ENCODE measurements at places on chromosomes 12 and 14. TPM values are rescaled to one million over a fixed set of nuclear protein-coding genes. Genes with fewer than 3 reads are reported as not detected.

ACVR1B gene
- 95.7 TPM for total RNA-seq

PRKAB1 gene
- total RNA-seq, result 127 TPM

DUSP16 gene
- total RNA-seq, result 61.8 TPM

USP44 gene
- total RNA-seq, result 1.7 TPM

KERA gene
- 0.32 TPM for total RNA-seq

PLD4 gene
- total RNA-seq, result 0.39 TPM

TRHDE gene
- 6.2 TPM for total RNA-seq

FITM1 gene
- total RNA-seq, result 0.79 TPM

CISTR gene
- not detected for total RNA-seq

GUCY2C gene
- total RNA-seq, result 94.8 TPM

DNA sequence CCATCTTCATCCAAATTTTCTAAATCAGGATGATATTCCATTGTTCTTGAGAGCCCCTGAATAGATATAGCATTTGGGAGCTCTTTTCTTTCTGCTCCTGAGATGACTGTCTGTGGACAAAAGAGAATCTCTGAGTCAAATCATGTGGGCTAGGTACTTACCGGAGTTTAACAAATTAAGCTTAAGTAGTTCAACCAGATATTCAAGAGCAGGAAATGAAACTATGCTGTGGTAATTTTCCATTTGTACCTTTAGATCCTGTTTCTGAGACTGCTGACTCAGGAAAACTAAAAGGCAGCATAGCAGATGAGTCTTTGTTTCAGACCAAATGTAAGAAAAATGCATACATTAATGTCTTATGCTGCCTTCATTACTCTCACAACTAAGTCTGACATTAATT is at the start of gene CLEC7A:
TSS of gene CLEC7A (minus strand) at position 158 of the 400 bp plus-strand sequence. CDS start at position 41, 117 bp downstream.
- no peak for DNase-seq

DNA sequence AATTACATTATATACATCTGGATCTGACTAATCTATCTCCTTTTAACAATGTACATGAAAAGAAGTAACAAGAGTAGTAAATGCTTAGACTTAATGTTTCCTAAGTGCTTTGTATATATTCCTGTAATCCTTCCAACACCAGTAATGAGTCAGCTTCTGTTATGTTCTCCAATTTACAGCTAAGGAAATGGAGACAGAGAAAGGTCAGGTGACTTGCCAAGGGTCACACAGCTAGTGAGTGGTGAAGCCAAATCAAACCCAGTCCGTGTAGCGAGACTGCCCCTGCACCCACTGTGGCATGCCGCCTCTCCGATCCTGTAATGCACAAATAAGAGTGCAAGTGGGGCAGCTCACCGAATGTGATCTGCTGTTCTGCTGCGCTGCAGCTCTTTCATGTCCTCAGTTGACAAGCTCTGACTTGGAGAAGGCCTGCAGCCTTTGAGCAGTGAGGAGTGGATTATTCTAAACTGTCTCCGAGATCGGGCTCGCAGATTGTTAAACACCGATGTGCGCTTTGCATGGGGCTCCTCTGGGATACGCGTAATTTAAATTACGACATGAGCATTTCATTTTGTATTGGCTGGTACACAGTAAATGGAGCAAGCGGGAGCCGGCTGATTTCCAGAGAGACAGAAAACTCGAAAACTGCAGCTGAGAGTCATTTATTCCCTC is 65.1 kb upstream of the KTN1 start:
- no peak for DNase-seq

DNA sequence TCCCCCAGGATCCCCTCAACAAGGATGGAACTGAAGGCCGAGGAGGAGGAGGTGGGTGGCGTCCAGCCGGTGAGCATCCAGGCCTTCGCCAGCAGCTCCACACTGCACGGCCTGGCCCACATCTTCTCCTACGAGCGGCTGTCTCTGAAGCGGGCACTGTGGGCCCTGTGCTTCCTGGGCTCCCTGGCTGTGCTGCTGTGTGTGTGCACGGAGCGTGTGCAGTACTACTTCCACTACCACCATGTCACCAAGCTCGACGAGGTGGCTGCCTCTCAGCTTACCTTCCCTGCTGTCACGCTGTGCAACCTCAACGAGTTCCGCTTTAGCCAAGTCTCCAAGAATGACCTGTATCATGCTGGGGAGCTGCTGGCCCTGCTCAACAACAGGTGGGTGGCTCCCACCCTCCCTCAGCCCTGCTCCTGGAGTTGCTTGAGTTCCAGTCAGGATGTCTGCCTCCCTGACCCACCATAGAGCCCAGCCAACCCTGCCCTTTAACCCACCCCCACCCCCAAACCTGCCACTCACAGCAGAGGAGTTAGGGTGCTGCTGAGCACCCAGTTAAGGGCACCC is 1.4 kb downstream of the ASIC1 start:
- no peak for DNase-seq

DNA sequence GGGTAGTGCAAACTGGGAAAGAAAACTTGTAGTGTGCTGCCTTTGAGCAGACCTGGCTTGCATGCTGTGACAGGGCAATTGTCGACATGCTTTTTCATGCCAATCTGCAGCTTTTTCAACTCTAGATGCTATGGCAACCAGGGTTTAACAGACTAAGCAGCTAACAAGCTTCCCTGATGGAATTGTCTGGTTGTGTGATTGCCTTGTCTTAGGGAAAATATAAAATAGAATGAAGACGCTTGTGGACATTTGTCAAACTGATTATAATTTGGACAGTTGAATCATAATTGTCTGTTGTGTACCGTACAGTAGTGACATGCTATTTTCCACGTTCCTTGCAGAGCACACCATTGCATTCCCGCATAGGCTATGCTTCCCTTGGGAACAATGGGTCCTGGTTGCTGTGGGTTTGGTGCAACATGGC is 113.0 kb downstream of the FOXG1 start:
- DNase-seq, result no peak

- no peak for DNase-seq
Measured at GRCh38 chr12:14853961-14854360, 10.6 kb upstream of the ART4 start.

DNA sequence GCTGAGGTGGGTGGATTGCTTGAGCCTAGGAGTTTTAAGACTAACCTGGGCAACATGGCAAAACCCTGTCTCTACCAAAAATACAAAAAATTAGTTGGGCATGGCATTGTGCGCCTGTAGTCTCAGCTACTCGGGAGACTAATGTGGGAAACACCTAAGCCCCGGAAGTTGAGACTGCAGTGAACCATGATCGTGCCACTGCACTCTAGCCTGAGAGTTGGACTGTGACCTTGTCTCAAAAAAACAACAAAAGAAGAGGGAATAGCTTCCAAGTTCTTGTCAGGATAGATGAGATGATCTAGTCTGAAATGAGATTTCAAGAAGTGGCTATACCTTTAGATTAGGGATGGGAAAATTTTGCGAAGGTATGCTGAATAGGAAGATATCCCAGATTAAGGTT is 14.8 kb upstream of the C12orf50 start:
- no peak for DNase-seq

GRCh38 chr12:32076941-32077340 is 29.7 kb upstream of the BICD1 start:
- no peak for DNase-seq

DNA sequence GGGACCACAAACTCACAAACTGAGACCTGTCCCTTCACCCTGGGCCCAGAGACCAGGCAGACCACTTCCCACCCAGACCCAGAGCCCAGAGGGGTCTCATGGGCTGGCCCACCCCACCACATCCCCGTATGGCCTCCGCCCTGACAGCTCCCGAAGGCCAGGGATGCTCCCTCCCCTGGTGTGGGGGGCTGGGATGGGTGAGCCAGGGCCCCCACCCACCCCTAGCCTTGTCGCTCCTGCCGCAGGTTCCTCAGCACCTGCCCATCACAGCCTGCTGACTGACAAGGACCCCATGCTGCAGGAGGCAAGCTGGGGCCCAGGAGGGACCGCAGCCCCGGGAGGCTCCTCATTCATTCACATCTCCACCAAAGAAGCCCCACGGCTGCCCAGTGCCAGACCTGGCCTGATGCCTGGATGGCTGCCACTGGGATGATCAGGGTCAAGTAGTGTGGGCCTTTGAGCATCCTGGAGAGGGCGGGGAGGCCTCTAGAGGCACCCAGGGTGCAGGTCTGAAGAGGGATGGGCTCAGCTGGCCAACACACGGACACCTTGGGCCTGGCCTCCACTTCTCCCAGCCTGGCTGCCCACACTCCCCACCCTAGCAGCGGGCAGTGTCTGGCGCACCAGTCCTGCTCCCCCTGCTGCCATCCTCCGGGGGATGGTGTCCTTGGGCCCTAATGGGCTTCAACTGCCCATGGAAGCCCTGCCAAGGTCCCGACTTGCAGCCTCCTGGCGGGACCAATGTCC is 24.7 kb upstream of the GPR132 start:
- DNase-seq, result peak; percentile 46

GRCh38 chr14:79543967-79544697 is 667.2 kb downstream of the DIO2 start:
- no peak for DNase-seq

GRCh38 chr12:41174602-41175001 is 13.5 kb upstream of the PDZRN4 start:
- DNase-seq, result no peak

DNA sequence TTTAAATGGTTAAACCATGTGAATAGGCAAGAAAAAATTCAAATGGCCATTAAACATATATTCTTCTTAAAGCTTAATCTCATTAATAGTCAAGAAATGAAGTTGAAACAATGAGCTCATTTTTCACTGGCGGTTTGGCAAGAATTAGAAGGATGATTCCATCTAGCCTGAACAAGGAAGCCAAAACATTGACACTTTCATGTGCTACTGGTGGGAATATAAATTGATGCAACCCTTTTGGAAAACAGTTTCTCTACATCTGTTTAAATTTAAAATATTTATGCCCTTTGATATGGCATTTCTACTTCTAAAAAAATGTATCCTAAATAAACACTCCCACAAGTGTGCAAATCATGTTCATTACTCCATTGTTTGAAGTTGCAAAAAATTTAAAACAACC is 174.7 kb upstream of the HIF1A start:
- no peak for DNase-seq

GRCh38 chr12:118183155-118183554 is 47.2 kb downstream of the PEBP1 start:
- DNase-seq, result no peak

GRCh38 chr14:101577221-101577909 is 16.1 kb downstream of the DIO3 start:
- DNase-seq, result peak; percentile 31

DNA sequence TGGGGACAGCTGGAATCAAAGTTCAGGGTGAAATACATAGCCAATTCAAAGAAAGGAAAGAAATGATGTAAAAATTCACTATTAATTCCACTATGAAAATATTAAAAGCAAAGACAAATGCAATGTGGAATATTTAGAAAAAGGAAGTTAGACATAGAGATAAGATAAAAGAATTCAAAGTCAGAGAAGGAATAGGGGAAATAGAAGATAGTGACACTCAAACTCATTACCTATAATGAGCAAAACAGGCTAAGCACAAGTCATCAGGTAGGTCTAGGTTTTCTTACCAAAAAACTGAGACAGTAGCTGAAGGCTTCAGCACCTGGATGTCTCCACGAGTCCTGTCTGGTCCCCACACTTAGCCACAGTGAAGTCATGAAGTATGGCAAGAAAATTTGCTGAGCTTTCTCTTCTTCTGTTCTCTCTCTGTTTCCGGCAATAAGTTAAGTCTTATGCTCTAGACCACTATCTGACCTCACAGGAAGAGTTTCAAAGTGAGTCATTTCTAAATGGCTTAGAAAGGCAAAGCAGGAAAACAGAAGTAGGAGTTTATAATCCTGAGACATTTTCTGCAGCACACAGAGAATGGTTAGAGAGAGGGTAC is at the start of gene C3AR1:
TSS of gene C3AR1 (minus strand) at position 369 of the 604 bp plus-strand sequence. CDS start 6,174 bp downstream, outside the sequence.
- no peak for DNase-seq

DNA sequence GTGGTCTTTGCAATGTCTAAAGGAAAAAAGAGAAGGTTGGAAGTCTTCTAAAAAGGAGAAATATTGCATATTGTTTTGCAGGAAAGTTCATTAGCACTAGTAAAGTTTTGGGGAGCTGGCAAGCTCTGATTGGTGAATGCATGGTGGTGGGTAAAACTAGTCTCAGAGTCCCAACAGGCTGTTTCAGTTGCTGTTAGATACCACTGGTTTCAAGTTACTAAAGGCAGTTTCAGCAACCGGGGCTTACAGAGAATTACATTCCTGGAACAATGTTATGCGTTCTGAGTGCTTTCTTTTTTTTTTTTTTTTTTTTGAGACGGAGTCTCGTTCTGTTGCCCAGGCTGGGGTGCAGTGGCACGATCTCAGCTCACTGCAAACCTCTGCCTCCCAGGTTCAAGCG is 208.2 kb downstream of the EPS8 start:
- DNase-seq, result no peak

DNA sequence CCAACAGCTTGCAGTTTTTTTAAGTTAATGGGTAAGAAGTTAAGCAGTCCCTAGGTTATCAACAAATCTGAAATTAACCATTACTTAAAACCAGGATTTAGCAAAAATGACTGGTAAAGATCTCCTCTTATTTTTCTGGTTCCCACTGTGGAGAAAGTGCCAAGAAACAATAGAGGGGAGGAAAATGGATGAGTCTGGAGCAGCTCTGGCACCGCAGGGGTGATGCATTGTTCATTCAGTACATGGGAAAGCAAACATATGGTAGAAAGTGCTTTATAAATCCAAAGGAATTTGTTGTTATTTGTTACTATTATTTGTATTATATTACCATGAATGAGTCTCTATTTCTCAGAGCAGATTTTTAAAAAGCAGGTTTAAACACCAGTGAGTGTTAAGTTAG is 92.2 kb downstream of the DYRK2 start:
- DNase-seq, result no peak

DNA sequence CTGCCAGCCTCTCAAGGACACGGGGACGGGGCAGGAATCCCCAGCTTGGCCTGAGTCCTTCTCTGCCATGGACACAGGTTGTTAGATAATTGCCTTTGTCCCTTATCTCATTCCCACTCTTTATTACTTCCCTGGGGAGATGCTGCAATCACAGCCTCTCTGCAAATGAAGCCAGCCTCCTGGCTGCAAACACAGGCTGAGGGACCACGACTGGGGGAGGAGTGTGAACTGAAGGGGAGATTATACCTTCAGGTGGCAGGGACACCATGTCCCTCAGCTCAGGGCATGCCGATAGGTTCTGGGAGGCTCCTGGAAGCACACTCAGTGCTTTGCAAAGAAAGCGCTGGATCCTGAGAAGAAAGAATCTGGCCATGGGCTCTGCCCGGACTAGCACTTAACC is 16.1 kb upstream of the CHGA start:
- no peak for DNase-seq

All from mucosa of descending colon (tissue), 3 donors.